ENCODE measurements at places on chromosomes 3 and 15.

DNA sequence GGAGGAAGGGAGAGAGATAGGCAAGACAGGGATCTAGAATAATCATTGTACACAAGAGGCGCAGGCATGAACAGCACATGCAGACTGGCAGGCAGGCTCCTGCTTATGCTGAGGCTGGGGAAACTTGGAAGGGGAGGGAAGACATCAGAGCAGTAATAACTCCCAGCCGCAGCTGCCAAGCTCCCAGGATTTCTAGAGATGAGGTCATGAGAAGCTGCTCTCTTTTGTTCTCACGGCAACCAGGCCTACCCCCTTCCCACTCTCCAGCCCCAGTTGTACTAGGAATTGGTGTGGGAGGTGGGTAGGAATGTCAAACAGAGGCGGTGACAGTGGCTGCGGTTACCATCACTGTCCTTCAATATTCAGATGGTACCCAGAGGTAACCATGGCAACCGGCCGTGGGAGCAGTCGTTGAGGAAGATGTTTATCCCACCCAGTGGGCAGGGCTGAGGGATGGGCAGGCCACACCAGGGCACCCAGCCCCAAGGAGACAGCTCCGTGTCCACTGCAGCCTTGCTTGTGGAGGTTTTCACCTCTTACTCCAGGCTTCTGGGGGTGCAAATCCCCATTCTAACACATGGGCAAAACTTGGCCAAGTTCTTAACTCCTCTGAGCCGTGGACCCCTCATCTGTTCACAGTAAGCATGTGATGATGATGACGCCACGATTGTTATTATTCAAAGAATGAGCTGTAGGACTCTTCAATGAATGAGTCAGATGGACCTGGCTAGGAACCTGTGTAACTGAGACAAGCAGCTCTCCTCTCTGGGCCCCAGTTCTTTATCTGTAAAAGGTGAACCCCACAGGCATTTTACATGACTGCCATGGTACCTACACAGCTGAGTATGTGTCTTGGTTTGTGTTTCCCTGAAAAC lies 360.8 kb upstream of the PROK2 start:
- no peak for DNase-seq

GRCh38 chr15:57138349-57138788 lies 219.9 kb downstream of the TCF12 start:
- DNase-seq, result no peak

- no peak for DNase-seq
Measured at GRCh38 chr3:170132335-170132734, 49.2 kb downstream of the PHC3 start.

DNA sequence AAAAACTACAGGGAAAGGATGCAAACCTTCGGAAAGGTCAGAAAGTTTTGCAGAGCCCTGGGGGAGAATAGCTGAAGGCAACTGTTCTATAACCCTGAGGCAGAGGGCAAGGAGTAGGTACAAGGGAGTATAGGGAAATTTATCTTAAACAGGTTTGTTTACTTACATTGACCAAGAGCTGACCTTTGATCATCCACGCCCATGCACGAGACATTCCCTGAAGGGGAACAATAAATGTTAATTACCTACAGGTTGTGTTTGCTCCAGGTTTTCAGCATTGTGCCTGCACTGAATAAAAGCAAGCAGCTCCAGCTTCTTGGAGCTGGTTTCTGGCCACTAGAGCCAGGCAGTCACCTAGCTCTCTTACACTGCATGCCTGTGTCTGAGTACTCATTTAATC lies 524.5 kb upstream of the TGFBR2 start:
- DNase-seq, result no peak

- no peak for DNase-seq
Measured at GRCh38 chr15:32774022-32774421, 56.2 kb downstream of the GREM1 start.

- no peak for DNase-seq
Measured at GRCh38 chr3:113546414-113546893, 14.1 kb downstream of the SIDT1 start.

DNA sequence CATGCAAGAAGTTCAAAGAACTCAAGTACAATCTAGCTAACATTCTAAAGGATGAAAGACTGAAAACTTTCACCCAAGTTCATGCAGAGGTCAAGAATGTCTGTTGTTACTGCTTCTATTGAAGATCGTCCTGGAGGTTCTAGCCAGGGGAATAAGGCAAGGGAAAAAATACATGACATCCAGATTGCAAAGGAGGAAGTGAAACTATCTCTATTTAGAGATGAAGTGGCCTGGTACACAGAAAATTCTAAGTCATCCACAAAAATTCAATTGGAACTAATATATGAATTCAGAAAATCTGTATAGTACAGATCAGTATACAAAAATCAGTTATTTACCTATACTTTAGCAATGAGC lies 693.0 kb downstream of the NR2F2 start:
- no peak for DNase-seq

DNA sequence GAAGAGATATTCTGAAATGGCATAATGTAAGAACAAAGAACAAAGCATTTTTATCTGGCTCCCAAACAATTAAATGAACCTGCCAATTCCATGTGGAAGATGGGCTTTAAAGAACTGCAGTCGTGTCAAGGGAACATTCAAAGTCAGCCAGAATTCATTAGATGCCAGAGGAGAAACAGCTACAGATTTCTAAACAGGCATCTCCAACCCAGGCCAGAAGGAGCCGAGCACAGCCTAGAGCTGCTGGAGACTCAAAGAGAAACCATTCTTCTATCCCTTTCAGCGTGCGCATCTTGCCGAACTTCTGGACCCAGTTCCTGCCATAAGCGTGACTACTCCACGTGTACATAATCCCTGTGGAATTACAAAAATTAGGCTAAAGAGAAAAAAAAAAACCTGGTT lies 60.4 kb downstream of the MB21D2 start:
- DNase-seq, result no peak

GRCh38 chr3:5822843-5823242 lies 635.3 kb downstream of the EDEM1 start:
- no peak for DNase-seq

DNA sequence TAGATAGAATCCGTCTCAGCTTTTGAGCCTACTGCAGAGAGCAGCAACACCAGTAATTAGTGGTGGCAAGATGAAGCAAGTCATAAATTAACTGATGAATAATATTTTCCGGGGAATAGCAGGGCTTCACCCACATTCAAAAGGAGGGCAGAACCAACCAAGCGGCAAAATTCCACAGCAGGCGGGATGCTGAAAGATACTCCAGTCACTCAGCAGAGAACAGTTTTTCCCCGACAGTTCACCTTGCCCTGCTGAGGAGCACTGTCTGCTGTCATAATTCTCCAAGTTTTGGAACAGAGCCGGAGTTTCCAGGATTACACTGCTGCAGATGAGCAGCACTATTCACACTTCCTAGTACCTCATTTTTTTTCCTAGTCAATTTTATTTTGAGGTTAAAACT lies 274.7 kb downstream of the CD47 start:
- DNase-seq, result no peak

GRCh38 chr15:100338971-100339444 lies 2.8 kb downstream of the ADAMTS17 start:
- DNase-seq, result no peak

GRCh38 chr3:159852266-159852665 lies 136.4 kb upstream of the IL12A start:
- DNase-seq, result no peak

GRCh38 chr15:55673287-55673686 lies 69.7 kb downstream of the PRTG start:
- no peak for DNase-seq

GRCh38 chr3:114878114-114878839 lies 268.8 kb downstream of the ZBTB20 start:
- DNase-seq, result no peak

GRCh38 chr3:14266361-14266760 lies 87.7 kb downstream of the LSM3 start:
- no peak for DNase-seq

- no peak for DNase-seq
Measured at GRCh38 chr3:105356988-105357387, 9.7 kb upstream of the ALCAM start.

DNA sequence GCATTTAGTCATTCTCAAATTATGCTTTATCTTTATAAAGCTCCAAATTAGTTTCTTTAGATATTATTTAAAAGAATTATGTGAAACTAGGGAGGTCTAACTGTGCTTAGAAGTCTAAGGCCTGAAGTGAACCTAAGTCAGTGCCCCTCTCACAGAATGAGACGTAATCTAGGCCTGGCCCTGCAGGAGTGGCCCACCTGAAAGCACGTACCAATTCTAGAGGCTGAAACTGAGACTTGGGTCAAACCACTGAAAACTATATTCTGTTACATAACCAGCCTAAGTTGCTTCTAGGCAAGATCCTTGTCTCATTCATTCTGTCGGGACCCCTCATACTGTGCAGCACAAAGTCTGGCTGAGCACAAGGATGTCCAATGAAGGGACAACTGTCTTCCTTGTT lies 143.7 kb downstream of the ISL2 start:
- no peak for DNase-seq

DNA sequence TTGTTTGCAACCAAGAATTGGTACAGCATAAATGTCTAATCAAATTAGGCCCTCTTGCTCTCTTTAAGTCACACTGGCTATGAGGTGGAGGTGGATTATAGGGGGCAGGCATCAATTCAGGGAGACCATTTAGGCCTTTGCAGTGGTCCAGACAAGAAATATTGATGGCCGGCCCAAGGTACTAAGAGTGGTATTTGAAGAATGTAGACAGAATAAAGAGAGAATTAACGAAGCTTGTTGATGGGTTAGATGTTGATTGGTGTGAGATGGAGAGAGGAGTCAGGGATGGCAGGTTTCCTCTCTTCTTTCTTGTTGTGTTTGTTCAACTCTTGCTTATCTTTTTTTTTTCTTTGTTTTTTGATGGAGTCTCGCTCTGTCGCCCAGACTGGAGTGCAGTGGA lies 48.5 kb downstream of the PIK3CA start:
- no peak for DNase-seq

GRCh38 chr3:196660381-196661166 lies 21.1 kb downstream of the NRROS start:
- no peak for DNase-seq

- DNase-seq, result no peak
Measured at GRCh38 chr3:157290766-157291165, 130.8 kb upstream of the CCNL1 start.

DNA sequence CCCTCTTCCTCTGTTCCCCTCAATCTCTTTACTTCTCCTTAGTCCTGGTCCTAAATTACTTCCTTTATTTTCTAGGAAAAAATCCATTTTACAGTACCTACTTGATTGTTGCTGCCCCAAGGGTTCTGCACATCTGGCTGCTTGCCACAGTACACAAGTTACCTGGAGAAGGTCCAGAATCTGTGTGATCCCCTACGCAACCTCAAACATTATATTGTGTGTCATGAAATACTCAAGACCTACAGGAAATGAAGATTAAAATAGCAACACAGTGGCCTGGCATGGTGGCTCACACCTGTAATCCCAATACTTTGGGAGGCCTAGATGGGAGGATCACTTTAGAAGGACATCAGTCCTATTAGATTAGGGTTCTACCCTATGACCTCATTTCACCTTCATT lies 48.7 kb downstream of the PRKAR2A start:
- DNase-seq, result no peak

- DNase-seq, result no peak
Measured at GRCh38 chr15:45539680-45540079, 17.1 kb upstream of the SLC30A4 start.

DNA sequence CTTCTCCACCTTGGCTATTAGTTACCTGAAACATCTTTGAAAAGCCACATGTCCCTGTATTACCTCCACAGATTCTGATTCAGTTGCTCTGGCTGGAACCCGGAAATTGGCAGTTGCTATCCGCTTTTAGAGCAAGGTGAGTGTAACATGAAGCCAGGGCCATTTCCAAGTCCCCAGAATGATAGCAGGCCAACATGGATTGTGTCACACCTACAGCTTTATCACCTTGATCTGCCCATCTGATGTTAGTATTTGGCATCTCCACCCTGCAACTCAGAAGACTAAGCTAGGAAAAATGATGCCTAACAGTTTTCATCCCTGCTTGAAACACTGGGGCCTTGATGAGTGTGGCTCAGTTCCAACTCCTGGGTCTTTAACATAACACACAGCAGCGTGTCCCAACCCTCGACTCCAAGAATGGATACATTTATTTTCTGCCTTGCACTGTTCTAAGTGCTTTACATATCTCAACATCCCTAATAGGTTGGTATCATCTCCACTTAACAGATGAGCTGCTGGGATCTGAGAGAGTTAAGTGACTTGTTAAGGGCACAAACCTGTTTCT lies 21.3 kb upstream of the NUDT16 start:
- no peak for DNase-seq

DNA sequence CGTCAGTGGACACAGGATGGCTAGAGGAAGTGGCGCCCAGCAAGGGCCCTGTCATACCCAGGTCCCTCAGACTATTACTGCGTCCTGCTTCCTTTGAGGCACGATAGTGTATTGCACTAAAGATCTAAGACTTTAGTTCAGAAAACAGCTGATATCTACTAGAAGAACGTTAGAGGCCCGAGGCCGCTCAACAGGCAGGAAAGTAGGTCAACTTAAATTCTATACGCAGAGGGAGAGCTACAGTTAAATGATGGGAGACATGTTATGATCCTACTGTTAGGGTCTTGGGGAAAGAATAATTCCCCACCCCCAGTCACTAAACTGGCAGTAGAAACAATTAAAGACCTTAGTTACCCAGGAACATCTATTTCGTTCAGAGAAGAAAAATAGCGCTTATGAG lies 317.8 kb downstream of the CHST2 start:
- no peak for DNase-seq

DNA sequence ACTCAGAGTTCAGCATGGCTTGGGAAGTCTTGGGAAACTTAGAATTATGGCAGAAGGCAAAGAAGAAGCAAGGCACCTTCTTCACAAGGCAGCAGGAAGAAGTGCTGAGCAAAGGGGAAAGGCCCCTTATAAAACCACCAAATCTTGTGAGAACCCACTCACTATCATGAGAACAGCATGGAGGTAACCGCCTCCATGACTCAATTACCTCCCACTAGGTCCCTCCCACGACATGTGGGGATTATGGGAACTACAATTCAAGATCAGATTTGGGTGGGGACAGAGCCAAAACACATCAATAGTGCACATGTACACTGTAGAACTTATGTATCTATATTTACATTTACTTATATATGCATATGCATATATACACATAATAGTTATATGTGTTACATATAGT lies 565.3 kb upstream of the NR2F2 start:
- no peak for DNase-seq

GRCh38 chr3:94520364-94520763 lies 457.5 kb downstream of the NSUN3 start:
- no peak for DNase-seq

DNA sequence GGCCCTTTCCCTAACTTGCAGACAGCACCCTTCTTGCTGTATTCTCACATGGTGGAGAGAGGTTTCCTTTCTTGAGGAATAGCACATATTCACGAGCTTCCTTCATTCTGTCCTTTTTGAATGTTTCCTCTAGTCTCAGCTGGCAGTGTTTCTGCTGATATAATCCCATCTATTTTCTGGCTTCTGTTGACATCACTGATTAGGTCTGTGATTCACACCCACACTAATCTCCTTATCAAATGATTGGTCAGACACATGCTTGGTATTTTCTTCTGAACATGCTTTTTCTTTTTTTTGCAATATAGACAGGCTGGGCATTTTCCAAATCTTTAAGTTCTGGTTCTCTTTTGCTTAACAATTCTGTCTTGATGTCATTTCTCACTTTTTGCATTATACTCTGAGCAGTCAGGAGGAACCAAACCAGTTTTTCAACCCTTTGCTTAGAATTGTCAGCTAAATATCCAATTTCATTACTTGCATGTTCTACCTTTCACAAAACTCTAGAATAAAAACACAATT lies 65.4 kb downstream of the OXSM start:
- no peak for DNase-seq
